ENCODE measurements at places on chromosomes 11 and 22.

DNA sequence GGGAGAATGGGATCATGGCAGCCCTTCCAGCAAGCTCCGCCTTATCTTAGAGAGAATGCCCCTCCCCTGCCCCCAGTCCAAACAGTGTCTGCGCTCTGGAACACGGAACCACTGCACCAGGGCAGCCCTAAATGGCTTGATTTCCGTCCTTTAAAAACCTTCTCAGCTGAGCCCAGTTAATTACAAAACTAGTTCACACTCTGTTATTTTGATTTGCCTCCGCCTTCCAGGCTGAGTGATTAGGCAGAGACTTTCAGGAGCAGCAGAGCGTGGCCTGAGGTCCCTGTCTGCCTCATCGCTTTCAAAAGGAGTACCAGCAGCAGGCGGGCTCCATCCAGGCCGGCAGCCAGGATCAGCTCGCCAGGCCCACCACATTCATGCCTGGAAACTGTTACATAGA lies 313.0 kb downstream of the BRD1 start:
- DNase-seq, result no peak

GRCh38 chr11:82004537-82005213 lies 729.0 kb downstream of the FAM181B start:
- no peak for DNase-seq

DNA sequence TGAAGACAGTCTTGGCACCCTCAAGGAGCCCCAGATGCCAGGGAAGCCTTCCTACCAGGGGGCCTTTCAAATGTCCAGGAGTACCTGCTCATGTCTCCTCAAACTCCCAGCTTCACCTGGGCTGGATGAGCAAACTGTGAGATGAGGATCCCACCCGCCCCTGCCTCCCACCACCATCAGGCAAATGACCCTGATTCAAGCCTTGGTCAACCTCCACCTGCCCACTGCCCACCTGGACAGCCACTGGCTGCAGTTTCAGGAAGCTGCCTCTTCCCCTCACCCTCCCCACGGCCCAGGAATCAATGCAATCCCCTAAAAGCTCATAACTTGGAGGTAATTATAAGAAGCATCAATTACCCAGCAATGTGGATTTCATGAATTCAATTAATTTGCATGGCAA lies 122.7 kb downstream of the BUD13 start:
- no peak for DNase-seq

DNA sequence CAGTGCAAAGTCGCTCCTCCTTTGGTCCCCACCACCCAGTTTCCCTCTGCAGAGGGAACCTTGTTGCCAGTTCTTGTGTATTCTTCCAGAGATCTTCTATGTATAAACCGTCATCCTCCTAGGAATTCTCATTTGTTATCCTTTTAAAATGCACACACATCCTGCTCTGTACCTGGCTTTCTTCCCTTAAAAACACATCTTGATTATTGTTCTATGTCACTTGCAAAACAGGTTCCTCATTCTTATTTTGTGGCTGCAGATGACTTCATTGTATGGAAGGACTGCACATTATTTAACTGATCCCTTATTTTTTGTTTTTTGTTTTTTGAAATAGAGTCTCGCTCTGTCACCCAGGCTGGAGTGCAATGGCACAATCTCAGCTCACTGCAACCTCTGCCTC lies 26.6 kb upstream of the SYT7 start:
- DNase-seq, result no peak

- no peak for DNase-seq
Measured at GRCh38 chr11:106553304-106553703, 465.0 kb downstream of the GUCY1A2 start.

DNA sequence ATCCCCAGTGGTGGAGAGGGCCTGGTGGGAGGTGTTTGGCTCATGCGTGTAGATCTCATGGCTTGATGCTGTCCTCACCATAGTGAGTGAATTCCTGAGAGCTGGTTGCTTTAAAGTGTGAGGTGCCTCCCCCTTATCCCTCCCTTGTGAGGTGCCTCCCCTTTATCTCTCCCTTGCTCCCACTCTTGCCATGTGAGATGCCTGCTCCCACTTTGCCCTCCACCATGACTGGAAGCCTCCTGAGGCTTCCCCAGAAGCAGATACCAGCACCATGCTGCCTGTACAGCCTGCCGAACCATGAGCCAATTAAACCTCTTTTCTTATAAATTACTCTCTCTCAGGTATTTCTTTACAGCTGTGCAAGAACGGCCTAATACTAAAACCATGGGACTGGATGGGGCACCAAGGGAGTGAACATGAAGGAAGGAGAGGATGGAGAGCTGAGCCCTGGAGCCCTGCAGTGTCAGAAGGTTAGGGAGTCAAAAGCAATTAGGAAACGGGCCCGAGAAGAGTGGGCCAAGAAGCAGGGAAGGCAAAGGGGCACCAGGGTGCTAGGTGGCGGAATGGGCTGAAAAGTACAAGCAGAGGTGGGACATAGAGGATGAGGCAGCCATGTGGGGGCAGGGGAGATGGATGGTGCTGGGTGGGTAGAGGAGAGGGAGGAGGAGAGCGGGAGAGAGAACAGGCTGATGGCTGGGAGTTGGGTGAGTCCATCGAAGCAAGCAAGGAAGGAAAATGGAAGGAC lies 9.4 kb downstream of the IFITM10 start:
- no peak for DNase-seq

DNA sequence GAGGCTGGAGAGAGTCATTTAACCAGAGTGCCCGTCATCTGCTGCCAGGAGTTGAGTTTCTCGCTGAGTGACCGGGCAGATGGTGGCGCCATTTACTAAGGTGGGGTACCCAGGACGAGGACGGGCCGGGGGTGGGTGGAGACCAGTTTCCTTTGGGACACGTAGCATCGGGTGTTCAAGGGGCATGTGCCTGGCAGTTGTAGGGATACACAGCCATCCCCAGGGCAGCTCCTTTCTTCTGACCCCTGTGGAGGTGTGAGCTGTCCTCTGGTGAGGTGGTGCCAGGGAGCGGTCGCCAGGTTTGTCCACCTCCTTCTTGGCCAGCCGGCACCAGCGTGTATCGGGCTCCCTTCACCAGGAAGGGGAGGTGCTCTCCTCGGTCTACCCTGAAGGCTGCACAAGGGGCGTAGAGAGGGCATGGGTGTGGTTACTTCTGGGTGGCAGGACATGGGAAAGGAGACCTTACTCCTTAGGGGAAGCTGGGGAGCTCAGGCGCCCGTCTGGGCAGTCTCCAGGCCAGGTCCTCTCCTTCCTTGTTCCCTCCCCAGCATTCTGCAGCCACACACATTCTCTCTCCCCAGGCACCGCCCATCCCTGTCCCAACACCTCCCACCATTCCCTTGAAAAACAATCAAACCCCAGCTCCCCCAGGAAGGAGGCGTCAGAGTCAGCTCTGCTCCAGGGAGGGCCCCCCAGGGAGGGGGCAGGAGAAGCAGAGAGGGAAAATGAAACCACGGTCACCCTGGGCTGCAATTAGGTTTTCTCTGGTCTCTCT lies 10.3 kb upstream of the MB start:
- peak; percentile 65 for DNase-seq

GRCh38 chr11:88831303-88831890 lies 234.4 kb downstream of the GRM5 start:
- no peak for DNase-seq

DNA sequence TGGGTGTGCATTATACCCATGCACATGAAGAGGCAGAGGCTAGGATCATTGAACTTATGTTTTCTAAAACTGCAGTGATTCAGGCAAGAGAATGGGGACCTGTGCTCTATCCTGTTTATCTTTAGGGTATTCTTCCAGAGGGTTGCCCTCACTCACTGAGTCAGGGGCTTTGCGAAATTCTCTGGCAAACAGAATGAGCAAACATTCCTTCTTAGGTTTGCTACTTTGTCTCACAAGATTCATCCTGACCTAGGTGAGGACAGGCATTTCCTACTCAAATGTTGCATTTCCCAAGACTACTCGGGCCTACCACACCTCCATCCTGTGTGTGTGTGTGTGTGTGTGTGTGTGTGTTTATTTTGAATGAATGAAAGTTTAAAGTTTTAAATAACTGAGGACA lies 2.7 kb upstream of the EIF3M start:
- no peak for DNase-seq

- no peak for DNase-seq
Measured at GRCh38 chr11:57479021-57479663, 18.8 kb downstream of the RTN4RL2 start.

- no peak for DNase-seq
Measured at GRCh38 chr22:19990188-19990587, 26.4 kb downstream of the ARVCF start.

DNA sequence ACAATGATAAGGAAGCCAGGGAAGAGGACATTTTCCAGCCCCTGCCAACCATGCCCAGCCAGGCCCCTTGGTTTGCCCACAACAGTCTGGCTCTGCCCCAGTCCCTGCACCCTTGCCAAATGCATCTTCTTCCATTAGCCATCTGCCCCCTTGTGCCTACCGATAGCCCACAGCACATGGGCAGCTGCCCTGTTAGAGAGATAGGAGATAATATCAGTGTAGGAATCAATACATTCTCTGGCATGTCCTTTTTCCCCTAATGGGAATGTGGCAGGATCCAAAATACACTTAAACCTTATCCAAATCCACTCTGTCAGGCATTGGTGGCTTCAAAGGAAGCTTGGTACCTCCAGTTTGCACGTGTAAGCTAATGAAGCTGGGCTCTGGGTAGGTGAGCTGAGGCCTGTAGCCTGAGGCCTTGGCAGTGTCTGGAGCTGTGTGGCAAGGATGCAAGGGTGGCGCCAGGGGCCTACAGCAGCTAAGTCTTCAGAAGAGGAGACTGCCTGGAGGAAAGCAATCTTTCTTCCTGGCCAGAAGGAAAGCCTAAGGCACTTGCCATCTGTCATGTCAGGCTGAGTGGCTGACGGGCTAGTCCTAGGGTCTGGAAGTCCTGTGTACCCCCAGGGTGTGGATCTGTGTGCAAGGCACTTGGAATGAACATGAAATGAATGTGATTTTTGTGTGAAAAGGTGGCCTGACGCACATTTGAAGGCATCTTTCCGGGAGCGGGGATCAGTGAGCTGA lies 164.2 kb upstream of the TBCEL start:
- no peak for DNase-seq

- no peak for DNase-seq
Measured at GRCh38 chr22:46386312-46386711, 50.8 kb downstream of the TRMU start.

GRCh38 chr11:106159836-106160235 lies 82.4 kb downstream of the AASDHPPT start:
- no peak for DNase-seq

DNA sequence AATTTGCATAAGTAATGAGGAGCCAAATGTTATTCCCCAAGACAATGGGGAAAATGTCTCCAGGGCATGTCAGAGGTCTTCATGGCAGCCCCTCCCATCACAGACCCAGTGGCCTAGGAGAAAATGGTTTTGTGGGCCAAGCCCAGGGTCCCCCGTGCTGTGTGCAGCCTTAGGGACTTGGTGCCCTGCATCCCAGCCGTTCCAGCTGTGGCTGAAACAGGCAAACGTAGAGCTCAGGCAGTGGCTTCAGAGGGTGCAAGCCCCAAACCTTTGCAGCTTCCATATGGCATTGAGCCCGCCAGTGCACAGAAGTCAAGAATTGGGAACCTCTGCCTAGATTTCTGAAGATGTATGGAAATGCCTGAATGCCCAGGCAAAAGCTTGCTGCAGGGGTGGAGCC lies 79.9 kb downstream of the FAM181B start:
- no peak for DNase-seq

- no peak for DNase-seq
Measured at GRCh38 chr11:11860103-11860979, 18.6 kb downstream of the USP47 start.

DNA sequence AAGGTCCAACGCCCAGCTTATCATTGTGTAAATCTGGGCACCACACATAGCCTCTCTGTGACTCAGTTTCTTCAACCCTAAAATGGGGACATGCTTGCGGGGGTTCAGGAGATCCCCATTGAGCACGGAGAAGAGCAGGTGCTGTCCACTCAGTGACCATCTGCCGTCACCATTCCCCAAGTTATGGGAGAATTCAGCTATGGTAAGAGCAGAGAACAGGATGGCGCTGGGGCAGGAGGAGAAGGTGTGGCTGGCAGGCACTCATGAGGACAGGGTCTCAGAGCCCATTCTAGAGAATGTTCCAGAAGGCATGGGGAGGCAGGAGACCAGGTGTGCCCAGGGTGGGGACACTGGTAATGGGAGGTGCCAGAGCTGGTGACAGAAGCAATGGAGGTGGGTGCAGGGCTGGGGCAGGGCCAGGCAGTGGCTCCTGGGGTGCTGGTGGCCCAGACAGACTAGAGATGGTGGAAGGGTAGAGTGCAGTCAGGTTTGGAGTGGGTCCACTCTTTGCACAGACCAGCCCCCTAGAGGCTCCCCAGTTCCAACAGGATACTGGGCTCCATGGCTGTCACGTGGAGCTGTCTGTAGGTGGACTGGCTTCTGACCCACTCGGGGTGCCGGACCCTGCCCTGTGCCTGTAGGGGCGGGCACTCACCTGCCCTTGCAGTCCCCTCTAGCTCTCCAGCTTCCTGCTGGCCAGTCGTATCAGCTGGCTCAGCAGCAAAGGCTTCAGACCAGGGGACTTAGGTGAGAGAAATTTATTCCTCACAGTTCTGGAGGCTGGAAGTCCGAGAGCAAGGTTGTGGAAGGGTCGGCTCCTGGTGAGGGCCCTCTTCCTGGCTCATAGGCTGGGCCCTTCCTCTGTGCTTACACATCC lies 84.7 kb downstream of the CDKN1C start:
- DNase-seq, result no peak

- peak; percentile 22 for DNase-seq
Measured at GRCh38 chr11:101129203-101129943, at the start of gene PGR. Gene PGR, minus strand, starts transcription at chr11:101129813. Its CDS starts 743 bp downstream, at chr11:101129070.

- DNase-seq, result no peak
Measured at GRCh38 chr11:37951996-37952395, 1354.0 kb upstream of the RAG2 start.

GRCh38 chr11:116166573-116167465 lies 606.0 kb downstream of the BUD13 start:
- DNase-seq, result no peak

- DNase-seq, result no peak
Measured at GRCh38 chr11:75513250-75513649, 12.5 kb downstream of the GDPD5 start.

DNA sequence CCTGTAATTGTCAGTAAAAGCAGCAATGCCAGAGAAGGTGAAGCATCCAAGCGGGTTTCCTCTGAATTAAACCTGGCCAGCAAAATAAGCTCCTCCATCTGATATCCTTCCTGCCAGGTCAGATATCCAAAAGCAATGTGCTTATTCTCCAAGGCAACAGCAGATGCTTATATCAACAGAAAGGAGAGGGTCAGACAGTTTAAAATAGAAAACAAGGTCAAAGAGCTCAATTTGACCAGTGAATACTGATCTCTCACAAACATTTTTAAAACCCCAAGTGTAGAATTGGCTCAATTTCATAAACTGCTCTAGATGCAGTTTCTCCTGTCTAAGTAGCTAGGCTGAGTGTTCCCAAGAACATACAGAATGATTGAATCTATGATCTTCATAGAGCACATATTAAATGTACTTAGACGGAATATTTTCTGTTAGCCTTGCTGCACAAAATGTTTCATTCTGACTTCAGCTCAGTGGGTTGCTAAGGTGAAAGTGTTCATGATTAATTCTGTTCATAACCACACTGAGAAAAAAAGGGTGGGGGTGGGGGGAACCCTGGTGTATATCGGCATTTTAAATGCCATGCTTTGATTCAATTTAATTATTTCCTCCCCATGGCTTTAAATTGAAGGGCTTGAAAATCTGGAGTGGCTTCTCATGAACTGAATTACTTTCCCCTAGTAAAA lies 174.2 kb upstream of the ARHGAP20 start:
- DNase-seq, result no peak

GRCh38 chr11:111344032-111344431 lies 35.0 kb downstream of the POU2AF1 start:
- DNase-seq, result no peak

GRCh38 chr22:18110194-18110953 lies at the start of gene TUBA8:
Gene TUBA8, plus strand, starts transcription at chr22:18110809. Its CDS starts 57 bp downstream, at chr22:18110866.
- DNase-seq, result peak; percentile 53

Measured in COR-L47 (cell line).